ENCODE measurements at places on chromosomes 3 and 15.

DNA sequence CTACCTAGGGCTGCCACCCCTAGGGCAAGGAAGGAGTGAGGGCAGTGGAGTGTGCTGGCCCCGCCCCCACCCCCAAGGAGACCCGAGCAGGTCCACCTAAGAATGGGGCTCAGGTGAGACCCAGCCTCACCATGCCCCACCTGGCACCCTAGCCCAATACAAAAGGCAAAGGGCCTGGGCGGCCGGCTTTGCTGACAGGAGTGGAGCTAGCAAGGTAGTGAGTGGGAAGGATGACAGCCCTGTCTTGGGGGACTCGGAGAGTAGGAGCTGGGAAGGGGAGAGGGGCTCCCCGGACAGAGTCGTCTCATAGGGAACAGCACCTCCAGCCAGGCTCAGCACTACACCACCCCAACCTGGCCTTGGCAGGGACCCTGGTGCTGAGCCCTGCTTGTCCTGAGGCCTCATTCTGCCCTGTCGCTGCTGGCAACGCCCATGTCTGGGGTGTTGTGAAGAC, 12.1 kb downstream of the C15orf39 start:
- no peak for DNase-seq

- DNase-seq: no peak
These were observed 822.0 kb downstream of the CADM2 start for GRCh38 chr3:85780806-85781205.

DNA sequence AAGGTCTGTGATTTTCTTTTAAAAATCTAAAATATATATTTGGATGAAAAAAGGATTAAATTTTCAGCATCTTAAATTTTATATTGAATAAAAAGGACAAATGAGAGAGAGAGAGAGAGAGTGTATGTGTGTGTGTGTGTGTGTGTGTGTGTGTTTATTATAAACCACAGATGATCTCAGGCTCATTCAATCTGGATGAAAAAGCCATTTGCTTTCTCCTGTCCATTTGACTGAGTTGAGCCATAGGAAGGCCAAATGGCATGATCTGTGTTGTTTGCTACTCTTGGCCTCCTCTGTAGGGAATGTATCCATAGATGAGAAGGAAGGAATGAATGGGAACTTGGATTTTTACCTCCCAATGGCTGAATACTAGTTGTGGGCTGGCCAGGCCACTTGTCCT, 92.5 kb upstream of the MEX3B start:
- DNase-seq: no peak

DNA sequence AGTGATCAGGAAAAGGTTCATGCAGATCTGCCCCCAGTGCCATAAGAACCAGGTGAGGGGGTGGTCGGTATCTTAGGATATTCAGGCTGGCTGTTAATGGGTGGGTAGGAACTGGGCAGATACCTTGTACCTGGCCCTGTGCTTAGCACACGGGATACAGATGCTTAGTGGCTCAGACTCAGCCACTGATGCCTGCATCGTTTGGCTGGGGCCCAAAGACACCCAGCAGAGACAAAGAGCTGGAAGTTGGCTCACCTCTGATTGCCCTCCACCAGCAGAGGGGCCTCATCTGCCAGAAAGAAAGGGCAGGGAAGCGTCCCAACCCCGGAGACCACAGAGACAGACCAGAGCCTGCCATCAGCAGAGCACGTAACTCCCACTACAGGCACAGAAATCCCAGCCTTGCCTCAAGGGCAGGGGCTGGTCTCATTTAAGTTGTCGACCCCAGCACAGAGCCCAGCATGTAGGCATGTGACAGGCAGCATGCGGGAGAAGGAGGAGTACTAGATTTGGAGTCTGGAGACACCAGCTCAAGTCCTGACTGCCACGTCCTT, 64.1 kb upstream of the SLC6A1 start:
- DNase-seq: no peak

DNA sequence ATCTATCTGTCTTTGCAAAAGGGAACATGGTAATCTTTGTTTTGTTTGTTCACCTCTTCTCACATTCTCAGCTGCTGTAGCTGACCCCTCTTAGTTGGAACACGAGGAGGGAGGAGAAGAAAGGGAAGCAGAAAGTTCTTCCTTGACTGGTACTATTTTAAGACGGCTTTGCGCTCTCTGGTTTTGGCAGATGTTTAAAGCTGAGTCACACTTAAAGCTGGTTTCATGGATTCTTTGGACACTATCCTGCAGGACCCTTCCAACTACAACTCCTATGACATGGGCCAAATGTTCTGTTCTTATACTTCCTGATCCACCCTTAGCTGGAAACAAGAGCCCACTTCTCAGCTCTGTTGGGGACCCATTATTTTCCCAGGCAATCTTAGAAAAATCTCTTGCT, 40.6 kb upstream of the FXR1 start:
- DNase-seq: no peak

DNA sequence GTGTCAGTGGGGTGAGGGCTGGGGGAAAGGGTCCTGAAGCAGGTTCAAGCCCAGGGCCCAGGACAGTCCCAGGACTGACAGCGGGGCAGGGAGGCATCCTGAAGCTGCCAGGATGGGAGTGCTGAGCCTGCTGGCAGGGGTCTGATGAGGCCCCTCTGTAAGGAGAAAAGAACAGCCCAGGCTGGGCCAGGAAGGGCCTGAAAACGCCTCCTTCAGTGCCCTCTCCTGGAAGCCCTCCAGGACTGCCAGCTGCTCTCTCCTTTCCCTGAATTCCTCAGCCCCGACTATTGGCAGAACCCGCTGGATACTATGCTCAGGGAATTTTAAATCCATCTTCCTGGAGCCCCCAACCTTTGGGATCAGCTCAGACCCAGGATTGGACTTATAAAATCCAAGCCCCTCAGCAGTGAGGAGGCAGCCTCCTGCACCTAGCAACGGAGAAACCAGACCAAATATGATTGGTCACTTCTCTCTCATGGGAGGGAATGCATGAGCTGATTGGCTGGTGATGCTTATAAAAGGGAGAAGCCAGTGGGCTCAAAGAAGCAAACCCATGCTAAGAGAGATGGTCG, 203.5 kb upstream of the LINGO1 start:
- no peak for DNase-seq

GRCh38 chr15:75733761-75734651, 21.4 kb upstream of the CSPG4 start:
- no peak for DNase-seq

GRCh38 chr3:197487911-197488391, 67.8 kb downstream of the BDH1 start:
- no peak for DNase-seq

GRCh38 chr3:64144241-64144900, 80.9 kb downstream of the PRICKLE2 start:
- no peak for DNase-seq

GRCh38 chr3:50015918-50016317, 72.8 kb upstream of the RBM5 start:
- DNase-seq: peak; percentile 8

DNA sequence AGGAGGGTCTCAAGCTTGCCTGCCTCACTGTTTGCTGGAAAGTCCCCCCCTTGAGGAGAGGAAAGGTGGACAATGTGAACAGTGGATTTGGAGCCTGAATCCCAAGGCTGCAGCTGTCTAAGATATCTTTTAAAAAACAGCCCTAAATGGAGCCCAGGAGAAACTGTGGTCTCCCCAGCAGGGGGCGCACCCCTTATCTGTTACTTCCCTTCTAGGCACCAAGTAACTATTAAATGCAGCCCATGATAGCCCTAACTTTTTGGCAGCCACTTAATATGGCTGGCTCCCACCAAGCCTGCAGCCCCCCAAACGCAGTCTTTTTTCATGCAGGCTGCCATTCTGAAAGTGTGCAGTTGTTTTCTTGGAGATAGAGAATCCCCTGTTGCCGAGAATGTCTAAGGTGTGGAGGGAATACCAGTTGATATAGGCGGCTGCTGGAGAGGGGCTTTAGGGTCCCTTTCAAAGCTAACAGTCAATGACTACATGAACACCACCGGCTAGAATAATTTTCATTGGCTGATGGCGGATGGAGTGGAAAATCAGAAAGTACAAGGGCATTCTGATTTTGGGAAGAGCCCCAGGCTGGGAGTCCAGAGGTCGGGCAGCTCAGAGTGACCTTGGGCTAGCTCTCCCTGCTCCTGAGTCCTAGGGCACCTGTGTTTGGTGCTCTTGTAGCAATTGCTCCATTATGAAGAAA, 1.3 kb downstream of the RHCG start:
- no peak for DNase-seq

DNA sequence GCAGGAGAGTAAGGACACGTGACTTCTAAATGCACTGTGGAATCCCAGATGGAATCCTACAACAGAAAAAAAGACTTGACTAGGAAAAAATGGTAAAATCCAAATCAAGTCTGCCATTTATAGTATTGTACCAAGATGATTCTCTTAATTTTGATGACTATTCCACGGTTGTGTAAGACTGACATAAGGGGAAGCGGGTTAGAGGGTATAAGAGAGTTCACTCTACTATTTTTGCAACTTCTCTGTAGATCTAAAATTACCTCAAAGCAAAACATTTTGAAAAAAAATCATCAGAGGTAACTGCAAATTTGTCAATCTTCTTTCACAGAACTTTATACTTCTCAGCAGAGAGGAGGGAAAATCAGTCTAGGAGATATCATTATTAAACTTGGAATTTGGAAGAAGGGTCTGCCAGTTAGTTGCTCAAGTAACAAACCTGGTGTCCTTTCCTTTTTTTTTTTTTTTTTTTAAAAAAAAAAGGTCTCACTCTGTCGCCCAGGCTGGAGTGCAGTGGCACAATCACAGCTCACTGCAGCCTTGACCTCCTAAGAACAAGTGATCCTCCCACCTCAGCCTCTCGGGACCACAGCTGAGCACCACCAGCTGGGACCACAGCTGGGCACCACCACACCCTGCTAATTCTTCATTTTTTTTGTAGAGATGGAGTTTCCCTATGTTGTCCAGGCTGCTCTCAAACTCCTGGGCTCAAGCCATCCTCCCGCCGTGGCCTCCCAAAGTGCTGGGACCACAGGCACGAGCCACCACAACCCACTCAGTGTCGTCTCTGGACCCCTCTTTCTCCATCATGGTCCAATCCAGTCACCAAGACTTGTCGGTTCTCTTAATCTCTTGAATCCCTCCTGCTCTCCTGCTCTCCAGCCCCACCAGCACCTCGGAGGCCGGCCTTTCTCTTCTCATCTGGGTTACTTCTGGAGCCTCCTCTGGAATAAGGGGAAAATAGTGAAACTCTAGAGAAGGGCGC, 14.9 kb upstream of the HES1 start:
- DNase-seq: no peak

DNA sequence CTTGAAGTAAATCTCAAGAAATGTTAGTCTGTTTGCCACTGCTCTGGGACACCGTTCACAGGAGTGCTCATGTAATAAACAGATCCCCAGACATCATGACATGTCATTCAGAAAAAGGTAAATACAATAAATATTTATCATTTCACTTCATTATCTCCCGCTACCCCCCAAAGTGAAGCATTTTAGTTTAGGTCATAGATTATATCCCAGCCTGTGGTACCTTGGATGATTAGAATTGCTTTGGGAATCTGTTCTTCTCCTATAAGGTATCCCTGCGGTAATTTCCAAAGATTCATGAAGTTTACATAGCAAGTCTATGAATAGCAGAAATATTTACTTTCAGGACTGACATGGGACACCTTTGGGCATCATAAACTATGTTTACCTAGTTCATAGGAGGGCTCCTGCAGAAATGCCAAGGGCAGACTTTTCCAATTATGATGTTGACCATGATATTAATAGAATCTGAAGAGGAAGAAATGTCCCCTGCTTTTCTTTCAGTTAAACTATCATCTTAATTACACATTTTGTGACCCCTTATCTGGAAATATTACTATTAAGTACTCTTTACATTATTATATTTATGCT, 268.0 kb downstream of the NAALADL2 start:
- DNase-seq: no peak

GRCh38 chr3:5162102-5162501, 25.4 kb upstream of the EDEM1 start:
- DNase-seq: no peak

- no peak for DNase-seq
These were observed 81.5 kb downstream of the CSNK1G1 start for GRCh38 chr15:64274341-64274950.

- no peak for DNase-seq
These were observed 1.3 kb upstream of the ZBTB47 start for GRCh38 chr3:42652251-42652610.

DNA sequence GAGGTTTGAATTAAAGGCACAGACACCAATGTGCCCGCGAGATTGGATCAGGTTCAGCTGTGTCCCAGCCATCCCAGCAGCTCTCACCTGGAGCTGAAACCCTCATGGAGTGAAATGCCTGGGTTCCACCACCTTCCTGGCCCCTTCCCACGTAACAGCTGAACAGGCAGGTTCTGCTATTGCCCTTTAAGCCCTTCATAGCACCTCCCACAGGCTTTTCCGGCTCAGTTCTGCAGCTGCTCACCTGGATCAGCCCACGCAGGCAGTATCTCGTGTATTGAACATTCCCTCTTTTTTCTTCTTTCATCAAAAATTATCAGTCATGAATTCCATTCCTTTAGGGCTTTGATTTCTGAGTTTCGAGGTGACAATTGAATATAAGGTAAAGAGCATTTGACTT, 129.8 kb downstream of the SLC9A9 start:
- DNase-seq: no peak

- peak; percentile 12 for DNase-seq
These were observed 1.1 kb downstream of the PLXNB1 start for GRCh38 chr3:48428572-48429316.

- no peak for DNase-seq
These were observed 39.3 kb downstream of the LRRK1 start for GRCh38 chr15:100958326-100959065.

DNA sequence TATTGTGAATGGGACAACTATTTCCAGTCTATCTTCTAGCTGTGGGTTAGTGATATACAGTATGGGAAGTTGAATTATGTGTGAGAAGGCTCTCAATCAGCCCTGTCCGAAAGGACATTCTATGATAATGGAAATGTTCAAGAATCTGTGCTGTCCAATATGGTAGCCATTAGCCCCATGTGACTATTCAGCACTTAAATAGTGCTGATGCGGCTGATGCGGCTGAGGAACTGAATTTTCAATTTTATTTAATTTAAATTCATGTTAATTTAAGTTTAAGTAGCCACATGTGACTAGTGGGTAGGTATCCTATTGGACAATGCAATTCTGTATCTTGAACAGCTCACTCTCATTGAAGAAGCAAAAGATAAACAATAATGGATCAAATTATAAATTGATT, 98.5 kb downstream of the MYLK start:
- no peak for DNase-seq

DNA sequence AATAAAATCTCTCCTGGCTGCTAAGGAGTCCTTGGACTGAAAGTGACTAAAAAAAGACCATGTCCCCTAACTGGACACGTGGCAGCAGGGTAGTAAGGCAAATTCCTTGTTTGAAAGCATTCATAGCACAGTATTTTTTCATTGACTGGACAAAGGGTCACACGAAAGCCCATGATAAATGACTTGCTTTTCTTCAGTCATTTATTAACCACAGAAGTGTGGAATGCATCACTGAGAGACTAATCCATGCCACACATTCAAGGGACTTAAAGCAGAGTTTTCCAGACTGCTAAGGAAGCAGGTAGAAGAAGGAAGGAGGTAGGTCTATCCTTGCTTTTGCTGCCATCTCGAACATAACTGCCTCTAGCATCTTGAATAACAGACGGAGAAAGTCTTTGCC, 31.2 kb downstream of the CASR start:
- DNase-seq: no peak

Measured in activated naive CD4-positive, alpha-beta T cell treated with Interleukin-2 at 50 U/mL for 16 hours (primary cell).